ENCODE measurements at places on chromosomes 7 and 10.

- DNase-seq = no peak
Measured at GRCh38 chr7:111796671-111797070, 234.4 kb upstream of the IMMP2L start.

GRCh38 chr10:98400482-98400881 lies 14.5 kb downstream of the PYROXD2 start:
- DNase-seq = no peak

DNA sequence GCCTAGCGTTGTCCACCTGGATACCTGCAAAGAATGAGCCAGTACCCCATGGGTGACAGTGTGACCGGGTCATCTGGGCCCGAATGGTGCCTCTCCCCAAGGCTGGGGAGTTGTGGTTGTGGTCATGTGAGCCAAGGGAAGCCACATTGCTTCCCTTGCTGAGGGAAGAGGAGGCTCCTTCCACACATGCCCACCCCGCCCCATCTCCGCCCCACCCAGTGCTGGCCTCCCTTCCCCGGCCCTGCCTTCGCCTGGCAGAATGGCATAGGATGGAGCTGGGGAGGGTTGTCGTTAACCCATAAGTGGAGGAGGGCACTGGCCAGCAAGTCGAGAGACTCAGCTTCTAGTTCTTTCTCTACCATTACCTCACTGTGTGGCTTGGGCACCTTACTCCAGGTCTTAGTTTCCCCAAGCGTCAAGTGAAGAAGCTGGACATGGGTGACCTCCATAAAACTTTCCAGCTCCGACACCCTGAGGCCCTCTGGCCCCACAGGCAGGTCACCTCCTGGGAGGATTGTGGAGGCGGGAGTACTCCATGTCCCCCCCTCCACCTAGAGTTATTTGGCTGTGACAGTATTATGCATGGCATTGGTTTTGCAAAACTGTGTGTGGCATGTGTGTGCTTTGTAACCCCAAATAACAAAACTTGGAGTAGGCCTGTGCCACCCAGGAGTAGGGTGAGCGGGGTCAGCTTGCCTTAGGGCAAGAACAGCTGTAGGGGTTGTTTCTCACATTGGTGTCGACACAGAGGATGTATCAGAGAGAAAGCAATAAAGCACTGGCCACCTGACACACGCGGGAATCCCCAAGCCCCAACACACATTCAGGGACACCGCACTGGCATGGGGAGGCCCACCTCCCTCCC lies 90.5 kb upstream of the MACROH2A2 start:
- no peak for DNase-seq

DNA sequence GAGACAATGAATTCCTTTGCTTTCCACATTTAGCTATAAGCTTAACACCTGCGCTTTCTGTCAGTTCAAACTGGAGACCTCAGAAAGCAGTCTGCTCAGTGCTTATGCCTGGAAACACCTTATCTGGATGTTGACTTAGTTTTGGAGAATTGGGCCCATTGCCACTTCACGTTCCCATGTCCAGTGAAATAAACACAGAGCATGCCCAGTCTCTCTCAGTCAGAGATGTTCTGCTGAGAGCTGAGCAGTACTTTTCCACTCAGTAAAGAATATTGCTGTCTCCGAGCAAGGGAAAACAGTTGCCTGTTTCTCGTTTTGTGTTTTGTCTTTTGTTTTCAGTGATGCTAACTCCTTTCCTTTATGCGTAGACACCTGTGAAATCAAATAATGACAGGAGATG lies 83.2 kb upstream of the PRR15 start:
- DNase-seq = no peak

GRCh38 chr10:93799155-93799708 lies 41.5 kb downstream of the LGI1 start:
- no peak for DNase-seq

GRCh38 chr7:135684136-135684535 lies 21.8 kb downstream of the STMP1 start:
- DNase-seq = no peak

DNA sequence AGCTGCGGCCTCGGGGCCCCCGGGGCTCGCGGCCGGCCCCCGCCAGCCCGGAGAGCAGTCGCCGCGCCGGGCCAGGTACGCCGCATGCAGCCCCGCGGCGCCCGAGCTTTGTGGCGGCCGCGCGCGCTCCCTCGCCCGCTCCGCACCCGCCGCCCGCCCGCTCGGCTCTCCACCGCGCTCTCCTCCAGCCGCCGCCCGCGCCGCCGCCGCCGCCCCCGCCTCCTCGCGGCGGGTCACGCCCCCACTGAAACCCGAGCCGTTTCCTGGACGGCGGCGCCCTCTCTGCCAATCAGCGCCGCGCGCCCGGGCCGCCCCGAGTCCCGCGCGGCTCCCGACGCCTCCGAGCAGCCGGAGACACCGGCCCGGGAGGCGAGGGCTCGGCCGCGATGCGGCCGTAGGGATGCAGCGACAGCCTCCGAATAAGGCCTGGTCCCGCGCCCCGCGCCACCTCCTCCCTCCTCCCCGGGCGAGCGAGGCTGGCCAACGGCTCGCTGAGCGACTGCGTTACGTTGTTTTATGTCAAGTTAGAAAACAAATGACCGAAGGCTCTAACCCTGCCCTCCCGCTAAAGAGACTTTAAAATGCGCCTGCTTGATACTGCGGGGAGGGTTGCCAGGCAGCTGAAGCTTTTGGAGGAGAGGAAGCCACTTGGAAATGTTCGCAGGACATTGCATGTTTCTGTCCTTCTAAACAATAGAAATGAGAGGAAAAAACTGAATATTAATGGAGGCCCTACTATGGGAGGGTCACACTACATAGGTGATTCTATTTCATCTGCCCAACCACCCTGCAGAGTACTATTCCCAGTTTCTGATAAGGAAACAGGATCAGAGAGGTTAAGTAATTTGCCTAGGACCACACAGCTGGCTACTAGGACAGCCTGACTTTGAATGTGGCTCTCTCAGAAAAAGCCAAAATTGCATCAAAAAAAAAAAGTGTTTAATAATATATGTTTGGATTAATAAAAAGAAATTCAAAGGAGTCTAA lies at the start of gene FGFR2:
TSS of gene FGFR2 (minus strand) at position 182 of the 987 bp plus-strand sequence. CDS start 4,627 bp downstream, outside the sequence.
- no peak for DNase-seq

- DNase-seq = no peak
Measured at GRCh38 chr10:31134311-31134952, 102.8 kb upstream of the ZNF438 start.

DNA sequence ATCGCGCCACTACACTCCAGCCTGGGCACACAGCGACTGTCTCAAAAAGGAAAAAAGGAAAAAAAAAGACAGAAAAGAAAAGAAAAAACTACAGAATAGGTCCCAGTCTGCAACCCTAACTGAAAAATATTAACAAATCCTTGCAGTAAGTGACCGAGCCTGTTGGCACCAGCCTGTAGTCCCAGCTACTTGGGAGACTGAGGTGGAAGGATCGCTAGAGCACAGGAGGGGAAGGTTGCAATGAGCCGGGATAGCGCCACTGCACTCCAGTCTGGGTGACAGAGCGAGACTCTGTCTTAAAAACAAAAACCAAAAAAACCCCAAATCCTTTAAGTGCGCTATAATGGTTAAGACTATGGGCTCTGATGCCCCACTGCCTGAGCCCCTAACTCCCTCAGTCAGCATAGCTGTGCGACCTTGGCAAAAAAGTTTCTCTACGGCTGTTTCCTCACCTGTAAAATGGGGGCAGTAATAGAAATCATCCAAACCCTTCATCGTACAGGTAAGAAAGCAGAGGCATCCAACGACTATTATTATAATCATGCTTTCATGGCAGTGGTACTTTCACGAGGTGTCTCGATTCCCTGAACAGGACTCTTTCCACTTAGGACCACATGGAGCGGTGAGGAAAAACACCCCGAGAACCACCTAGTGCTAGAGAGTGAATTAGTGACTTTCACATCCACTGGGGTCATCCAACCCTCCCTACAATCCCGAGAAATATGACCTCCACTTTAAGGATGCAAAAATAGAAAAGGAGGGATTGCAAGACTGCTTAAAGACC lies 755 bp downstream of the TOMM7 start:
- DNase-seq = no peak

DNA sequence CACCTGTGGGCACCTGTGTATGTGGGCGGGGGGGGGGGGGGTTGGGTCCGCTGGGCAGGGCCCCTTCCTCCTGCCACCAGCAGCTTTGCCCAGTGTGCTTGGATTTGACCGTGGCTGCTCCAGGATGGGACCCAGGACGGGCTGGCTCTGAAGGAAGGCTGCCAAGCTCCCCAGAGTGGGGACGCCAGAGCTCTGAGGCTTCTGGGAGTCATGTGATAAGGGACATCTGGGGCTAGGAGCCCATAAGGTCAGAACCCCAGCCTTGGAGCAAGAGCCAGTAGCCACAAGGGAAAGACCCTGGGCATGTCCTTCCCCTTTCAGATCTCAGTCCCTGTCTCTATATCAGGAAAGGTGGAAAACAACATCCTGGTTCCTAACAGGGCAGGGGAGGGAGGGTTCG lies 21.8 kb upstream of the AMZ1 start:
- DNase-seq = no peak

- no peak for DNase-seq
Measured at GRCh38 chr7:69177941-69178494, 420.3 kb upstream of the AUTS2 start.

DNA sequence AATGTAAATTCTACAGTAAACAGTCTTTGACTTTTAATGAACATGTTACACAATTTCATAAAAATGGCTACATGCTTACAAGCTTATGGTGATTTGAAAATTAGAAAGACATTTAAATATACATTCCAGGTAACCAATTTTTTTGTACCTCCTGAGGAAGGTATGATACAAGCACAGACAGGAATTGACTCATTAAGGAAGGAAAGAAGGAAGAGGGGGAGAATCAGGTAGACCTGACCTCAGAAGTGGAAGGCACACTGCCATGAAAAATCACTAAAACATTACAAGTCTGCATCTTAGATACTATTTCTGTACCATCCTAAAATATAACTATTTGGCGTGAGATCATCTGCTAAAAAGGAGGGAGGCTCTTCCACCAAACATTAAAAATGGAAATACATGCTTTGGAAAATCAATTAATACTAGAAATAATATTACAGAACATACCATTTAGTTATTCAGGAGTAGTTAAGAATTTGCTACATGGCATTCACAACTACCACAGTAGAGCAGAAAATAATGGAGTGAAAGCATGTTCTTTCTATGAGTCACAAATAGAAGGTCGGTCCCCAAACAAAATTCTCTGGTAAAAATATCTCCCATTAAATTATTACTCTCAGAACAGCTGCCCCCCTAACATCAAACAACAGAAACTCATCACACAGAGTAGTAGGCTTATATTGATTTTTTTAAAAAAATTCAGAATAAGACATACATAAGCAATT lies 15.2 kb downstream of the RAB11FIP2 start:
- no peak for DNase-seq

DNA sequence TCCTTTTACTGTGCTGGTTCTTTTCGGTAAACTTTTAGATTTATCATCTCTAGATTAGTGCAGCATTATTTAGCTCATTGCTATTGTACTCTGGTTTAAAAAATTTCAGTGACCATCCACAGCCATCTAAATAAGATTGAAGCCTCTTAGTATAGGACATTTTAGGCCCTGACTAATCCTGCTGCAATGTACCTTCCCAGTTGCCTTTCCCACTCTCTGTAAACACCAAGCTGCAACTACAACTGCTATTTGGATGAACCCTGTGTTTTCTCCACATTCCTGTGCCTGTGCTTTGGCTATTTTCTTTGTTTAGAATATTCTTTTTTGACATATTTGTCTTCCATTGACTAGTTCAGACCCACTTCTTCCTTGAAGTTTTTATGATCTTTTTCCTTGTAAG lies 314.6 kb downstream of the AUTS2 start:
- DNase-seq = no peak

GRCh38 chr7:32025381-32026082 lies 44.7 kb downstream of the PDE1C start:
- DNase-seq = no peak

- DNase-seq = no peak
Measured at GRCh38 chr10:26274391-26274790, 57.8 kb downstream of the GAD2 start.

GRCh38 chr7:30986331-30986730 lies 22.6 kb downstream of the GHRHR start:
- no peak for DNase-seq

DNA sequence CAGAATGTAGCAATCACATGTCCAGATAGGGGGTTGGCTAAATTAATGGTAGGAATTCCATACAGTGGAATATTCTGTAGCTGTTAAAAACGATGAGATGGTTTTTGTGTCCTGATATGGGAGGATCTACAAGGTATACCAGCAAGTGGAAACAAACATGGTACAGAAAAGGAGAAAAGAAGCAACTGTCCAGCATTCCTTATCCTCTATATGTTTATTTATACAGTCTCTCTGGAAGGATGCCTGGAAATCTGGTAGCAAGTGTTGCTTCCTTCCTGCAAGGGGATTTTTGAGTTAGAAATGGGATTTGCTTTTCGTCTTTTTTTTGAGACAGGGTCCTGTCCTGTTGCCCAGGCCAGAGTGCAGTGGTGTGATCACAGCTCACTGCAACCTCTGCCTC lies 19.3 kb downstream of the IL15RA start:
- no peak for DNase-seq

DNA sequence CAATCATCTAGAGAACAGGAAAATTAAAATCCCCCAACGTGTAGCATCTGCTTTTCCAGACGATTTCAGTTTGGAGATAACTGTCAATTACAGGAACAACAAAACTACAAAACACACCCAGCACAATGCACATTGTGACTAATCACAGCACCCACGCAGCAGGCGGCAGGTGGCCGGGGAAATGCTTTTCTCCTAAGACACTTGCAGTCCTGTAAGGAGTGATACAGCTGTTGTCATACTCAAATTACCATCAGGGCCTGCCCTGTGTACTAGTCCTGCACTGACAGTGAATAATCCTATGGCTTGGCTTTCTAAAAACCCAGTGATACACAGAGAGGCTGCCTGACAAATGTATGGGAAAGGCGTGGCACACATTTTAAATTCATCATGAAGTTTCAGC lies 37.8 kb downstream of the COBL start:
- no peak for DNase-seq

GRCh38 chr7:6022707-6023106 lies 8.5 kb upstream of the ANKRD61 start:
- DNase-seq = no peak

DNA sequence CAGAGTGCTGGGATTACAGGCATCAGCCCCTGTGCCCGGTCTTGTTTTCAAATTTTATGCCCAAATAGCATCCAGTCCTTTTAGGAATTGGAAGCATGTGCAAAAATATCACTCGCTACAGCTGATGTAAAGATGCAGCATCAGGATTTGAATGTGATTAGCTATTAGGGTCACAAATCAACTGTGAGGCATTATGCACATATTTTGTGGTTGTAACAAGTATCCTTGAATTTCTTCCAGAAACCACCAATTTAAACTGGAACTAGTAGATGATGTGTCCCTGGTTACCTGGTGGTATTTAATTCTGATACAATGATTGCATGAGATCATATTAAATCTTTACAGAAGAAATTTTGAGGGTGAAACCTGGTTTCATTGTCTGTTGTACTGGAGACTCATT lies 41.0 kb upstream of the ITGA8 start:
- no peak for DNase-seq
